ENCODE measurements at places on chromosomes 11 and 22.

DNA sequence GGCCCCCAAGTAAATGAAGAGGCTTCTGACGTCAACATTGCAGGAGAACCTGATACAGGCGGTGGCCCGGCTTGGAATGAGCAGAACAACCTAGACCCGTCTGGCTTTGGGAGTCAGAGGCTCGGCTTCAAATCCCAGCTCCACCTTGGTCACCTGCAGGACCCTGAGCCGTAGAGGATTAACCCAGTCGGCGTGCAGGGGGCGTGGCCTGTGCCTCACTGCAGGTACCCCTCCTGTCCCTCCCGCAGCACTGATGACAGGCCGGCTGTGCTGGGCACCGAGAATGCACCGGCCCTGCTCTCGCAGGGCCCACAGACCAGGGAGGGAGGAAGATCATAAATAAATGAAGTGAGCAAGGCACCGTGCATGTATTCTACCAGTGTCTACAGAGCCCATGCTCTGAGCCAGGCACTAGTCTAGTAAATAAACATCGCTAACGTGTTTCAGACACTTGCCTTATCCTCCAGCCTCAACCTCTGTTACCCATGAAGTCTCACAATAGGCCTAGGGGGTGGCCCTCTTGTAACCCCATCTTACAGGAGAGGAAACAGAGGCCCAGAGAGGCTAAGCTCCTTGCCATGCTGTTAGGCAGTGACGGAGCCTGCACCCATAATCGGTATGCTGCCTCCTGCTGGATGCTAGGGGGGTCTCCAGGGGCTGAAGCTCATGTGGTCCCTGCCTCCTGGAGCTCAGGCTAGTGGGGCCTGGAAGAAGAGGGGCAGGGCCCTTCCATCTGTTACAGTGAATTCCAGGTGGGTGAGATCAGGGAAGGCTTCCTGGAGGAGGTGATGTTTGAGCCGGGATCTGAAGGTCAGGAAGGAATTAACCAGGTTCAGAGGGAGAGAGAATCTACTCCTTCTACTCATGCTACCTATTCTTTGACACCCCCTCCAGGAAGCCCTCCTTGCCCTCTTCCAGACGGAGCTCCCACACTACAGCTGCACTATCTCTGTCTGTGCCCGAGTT lies 53.4 kb downstream of the RTL6 start:
- no peak for DNase-seq

DNA sequence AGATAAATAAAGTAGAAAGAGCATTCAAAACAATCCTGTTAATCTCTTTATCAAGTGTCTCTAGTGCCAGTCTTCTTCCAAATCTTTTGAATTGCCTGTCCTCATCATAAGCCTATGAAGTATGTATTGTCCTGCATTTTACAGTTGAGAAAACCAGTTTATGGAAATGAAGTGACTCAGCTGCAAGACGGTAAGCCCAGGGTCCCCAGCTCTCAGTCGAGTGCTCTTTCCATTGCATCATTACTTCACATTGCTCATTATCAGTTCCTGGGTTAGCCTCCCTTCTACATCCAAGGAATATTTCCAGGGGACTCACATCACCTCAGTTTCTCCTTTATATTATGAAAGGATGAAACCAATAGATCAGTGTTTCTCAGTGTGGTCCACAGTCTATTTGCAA lies 9.1 kb upstream of the P4HA3 start:
- DNase-seq, result no peak

- DNase-seq, result no peak
Measured at GRCh38 chr11:70862093-70862492, 390.3 kb downstream of the SHANK2 start.

DNA sequence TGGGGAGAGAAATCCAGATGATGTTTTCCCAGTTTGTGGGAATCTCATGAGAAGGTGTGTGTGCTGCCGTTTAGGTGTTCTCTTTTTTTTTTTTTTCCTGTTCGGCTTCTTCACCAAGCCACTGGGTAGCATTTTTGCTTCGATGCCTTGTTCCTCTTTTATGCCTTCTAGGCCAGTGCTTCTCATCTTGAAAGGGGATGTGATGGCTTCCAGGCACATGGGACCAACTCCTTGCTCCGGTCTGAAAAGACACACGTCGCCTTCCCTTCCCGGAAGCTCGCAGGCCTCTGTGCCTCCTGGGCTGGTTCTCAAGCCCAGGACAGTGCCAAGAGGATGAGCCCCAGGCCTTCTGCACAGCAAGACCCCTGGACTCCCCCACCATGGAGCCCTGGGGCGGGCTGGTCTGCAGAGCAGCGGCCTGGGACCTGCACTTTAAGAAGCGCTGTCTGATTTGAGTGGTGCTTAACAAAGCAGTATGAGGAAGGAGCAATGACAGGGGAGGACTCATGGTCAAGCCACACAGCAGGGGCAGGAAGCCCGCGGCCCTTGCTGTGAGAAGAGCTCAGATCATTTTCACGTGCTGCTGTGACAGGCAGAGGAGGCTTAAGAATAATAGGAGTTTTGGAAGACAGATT lies 158.8 kb downstream of the MPPED1 start:
- no peak for DNase-seq

DNA sequence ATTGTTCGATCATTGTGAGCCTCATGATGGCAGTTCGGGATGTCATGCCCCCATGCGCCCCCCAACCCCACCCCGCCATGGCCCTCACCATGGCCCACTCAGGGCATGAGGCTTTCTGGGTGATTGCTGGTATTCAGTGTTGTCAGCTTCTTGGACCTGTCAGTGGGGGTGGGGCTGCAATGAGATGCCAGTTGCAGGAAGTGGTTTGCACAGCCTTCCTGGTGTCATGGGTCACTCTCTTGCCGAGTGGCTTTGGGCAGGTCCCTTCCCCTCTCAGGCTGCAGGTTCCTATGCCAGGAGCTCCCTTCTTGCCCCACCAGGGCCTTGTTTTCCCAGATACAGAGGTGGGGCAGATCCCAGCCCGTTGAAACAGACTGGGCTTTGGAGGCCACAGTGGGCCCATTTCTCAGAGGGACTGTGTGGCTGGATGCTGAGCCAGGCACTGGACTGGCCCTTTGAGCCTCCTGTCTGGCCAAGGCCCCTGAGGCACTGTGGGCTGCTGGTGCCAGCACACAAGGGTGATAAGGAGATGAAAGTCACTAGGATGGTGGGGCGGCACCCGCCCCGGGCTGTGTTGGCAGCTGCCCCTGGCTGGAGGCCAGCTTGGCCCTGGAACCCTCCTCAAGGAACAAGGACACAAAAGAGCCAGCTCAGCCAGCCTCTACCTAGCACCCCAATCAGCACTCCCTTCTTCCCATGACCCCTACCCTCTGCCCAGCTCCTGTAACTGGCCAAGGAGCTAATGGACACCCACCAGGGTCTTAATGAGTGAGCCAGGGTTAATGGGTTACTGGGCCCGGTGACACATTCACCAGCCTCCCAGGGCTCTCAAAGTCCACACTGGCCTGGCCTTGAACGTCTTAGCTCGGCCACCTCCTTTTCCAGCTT lies 1.5 kb upstream of the GGT1 start:
- DNase-seq, result no peak

- no peak for DNase-seq
Measured at GRCh38 chr11:46675949-46676348, 24.5 kb downstream of the ARHGAP1 start.

GRCh38 chr11:2664791-2665525 lies 34.8 kb downstream of the KCNQ1OT1 start:
- DNase-seq, result no peak

- DNase-seq, result peak; percentile 99
Measured at GRCh38 chr11:86160541-86161149, 83.9 kb upstream of the EED start.

- peak; percentile 80 for DNase-seq
Measured at GRCh38 chr11:87421422-87421821, 383.7 kb downstream of the TMEM135 start.

GRCh38 chr11:32829157-32829679 lies 509 bp upstream of the PRRG4 start:
- DNase-seq, result no peak

DNA sequence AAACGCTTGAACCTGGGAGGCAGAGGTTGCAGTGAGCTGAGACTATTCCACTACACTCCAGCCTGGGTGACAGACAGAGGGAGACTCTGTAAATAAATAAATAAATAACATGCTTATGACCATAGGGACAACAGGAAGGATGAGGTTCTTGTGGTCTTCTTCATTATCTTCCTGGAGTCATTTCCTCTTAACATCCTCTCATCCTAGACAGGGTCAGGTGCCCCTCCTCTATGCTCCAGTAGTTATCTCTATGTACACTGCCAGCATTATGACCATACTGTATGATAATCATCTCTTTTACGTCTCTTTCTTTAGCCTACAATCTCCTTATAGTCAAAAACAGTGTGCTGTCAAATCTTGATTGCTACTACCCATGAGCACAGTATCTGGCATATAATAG lies 17.7 kb downstream of the RAB30 start:
- no peak for DNase-seq

- no peak for DNase-seq
Measured at GRCh38 chr22:44924710-44925109, 85.1 kb downstream of the PHF21B start.

All from keratinocyte (primary cell).